Hepatocyte (in vitro differentiated cells): ENCODE measurements at places on chromosomes 12 and 14. TPM values are rescaled to one million over a fixed set of nuclear protein-coding genes. Genes with fewer than 3 reads are reported as not detected.

Gene FOXA1
- 75.3 and 85.7 TPM in 2 replicates for polyA plus RNA-seq

Gene KRT78
- not detected in 2 replicates for polyA plus RNA-seq

GRCh38 chr12:119556854-119557253 lies 36.7 kb upstream of the TMEM233 start:
- no peak for DNase-seq

Gene WNT1
- not detected in 2 replicates for polyA plus RNA-seq

Gene FAM222A
- 8.3 and 11.3 TPM in 2 replicates for polyA plus RNA-seq
